Neuronal stem cell (in vitro differentiated cells): ENCODE measurements at places on chromosomes 2 and 18.

- H3K4me3 ChIP-seq = peak overlapping the region; percentile 3
- no peaks in the 10 kb centered on the region for H3K4me1 ChIP-seq
- H3K27ac ChIP-seq = no peak overlapping the region
- DNase-seq = no peak
- H3K36me3 ChIP-seq = no peaks in the 10 kb centered on the region
Observed at GRCh38 chr2:187338679-187339121, 109.4 kb downstream of the CALCRL start.

DNA sequence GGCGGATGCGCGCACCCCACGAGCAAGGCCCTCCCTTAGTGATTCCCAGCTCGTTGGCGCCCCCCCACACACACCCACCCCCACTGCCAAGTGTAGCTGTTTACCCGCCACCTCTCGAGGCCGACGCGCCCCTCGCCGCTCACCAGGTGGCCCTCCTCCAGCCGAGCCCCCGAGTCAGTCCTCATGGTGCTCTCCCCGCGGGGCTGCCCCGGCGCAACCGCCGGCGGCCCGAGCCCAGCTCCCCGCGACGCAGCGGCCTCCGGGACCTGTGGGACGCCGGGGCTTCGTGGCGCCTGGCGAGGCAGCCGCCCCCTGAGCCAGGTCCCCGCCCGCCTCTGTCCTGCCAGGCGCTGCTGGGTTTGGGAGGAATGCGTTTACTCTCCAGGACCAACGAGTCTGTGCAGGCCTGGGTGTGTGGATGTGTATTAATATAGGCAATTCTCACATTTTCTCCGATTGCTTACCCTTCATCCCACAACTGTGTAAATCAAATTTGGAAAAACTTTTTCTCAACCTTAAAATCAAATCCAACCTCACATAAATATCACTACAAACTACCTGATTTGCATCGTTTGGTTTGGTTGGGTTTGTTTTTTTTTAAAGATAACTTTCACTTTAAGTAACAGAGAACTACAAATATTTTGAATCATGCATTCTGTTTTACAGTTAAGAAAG, at the start of gene TMEM237:
TSS of gene TMEM237 (minus strand) at position 288 of the 675 bp plus-strand sequence. CDS start at position 185, 103 bp downstream.
- peak within 1 kb of the TSS; percentile 69 for H3K27ac ChIP-seq
- peak within 1 kb of the TSS; percentile 95 for H3K4me3 ChIP-seq
- DNase-seq = peak; percentile 26
- no peaks in the 10 kb centered on the region for H3K27me3 ChIP-seq

DNA sequence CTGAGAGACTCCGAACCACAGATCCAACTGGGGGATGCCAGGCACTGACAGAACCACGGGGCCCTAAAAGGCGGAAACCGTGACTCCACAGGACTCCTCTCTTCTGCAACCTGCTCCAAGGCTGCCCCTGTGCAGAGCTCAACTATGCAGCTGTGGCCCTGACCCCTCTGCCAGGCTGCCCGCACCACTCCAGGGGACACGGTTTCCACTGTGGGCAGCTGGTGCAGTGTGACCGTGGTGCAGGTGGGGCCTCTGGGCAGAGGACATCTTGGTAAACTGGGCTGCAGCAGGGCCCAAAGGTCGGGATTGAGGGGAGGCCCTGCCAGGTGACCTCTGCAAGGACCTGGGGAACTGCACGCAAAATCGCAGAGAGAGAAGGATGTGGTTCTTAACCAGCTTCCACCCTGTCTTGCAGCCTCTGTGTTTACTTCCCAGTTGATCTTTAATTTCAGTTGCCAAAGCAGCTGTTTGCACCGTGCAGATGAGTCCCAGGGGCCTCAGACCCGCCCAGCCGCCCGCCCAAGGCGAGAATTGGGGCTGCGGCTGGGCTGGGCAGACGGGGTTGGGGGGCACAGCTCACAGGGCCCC, 104.6 kb upstream of the CTDP1 start:
- no peak overlapping the region for H3K27ac ChIP-seq
- no peaks in the 10 kb centered on the region for H3K27me3 ChIP-seq
- no peak overlapping the region for H3K4me3 ChIP-seq
- H3K36me3 ChIP-seq = no peaks in the 10 kb centered on the region
- H3K4me1 ChIP-seq = no peaks in the 10 kb centered on the region

DNA sequence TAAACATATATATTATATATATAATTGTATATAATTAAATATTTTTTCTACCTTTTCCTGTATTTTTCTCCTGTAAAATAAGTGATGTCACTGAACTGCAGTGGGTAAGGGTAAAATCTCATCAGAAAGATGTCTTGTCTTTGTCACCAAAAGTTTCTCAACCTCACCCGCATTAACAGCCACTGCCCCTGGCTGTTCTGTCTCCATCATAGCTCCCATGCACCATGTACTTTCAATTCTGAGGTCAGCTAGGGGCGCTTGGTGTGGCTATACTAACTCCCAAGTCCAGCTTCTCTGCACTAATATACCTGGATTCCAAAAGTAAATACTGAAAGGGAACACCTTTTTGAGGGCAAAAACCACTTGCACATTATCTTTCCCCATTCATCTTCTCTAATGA, 46.6 kb downstream of the MAP2 start:
- no peak overlapping the region for H3K4me3 ChIP-seq
- H3K27me3 ChIP-seq = no peaks in the 10 kb centered on the region
- H3K4me1 ChIP-seq = peaks cover 5% of the 10 kb centered on the region

GRCh38 chr2:85853499-85854165, 35.2 kb downstream of the ST3GAL5 start:
- H3K36me3 ChIP-seq = no peaks in the 10 kb centered on the region
- H3K4me3 ChIP-seq = no peak overlapping the region
- DNase-seq = no peak
- H3K4me1 ChIP-seq = no peaks in the 10 kb centered on the region
- no peaks in the 10 kb centered on the region for H3K27me3 ChIP-seq

DNA sequence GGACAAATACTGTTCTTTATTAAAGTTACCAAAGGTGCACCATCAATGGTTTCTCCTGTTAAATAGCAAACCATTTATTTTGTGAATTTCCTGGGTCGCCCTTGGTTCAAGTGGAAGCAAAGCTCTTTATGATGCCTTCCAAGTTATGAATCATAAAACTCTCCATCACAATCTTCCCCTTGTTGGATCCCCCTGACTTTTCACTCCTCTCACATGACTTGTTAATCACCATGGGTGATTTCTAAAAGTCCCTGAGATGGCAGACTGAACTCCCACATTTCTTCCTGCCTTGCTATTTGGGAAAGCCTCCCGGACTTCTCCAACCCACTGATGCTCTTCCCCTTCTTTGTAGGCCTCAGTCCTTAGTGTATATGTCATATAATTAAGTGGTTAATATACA, 176.0 kb downstream of the THADA start:
- DNase-seq = no peak
- H3K4me1 ChIP-seq = peaks cover 16% of the 10 kb centered on the region
- no peaks in the 10 kb centered on the region for H3K27me3 ChIP-seq

- H3K4me1 ChIP-seq = peaks cover 9% of the 10 kb centered on the region
- no peaks in the 10 kb centered on the region for H3K27me3 ChIP-seq
Observed at GRCh38 chr2:171800639-171801038, 93.4 kb downstream of the SLC25A12 start.

GRCh38 chr2:127661072-127661649, 14.2 kb downstream of the LIMS2 start:
- DNase-seq = no peak
- H3K27me3 ChIP-seq = peaks cover 54% of the 10 kb centered on the region
- H3K4me3 ChIP-seq = no peak overlapping the region
- H3K27ac ChIP-seq = no peak overlapping the region

GRCh38 chr2:234212534-234212933, 162.0 kb downstream of the SPP2 start:
- H3K4me3 ChIP-seq = no peak overlapping the region
- no peaks in the 10 kb centered on the region for H3K27me3 ChIP-seq
- no peaks in the 10 kb centered on the region for H3K4me1 ChIP-seq
- H3K36me3 ChIP-seq = no peaks in the 10 kb centered on the region
- H3K27ac ChIP-seq = no peak overlapping the region
